ENCODE measurements at places on chromosomes 5 and 9.

- no peak overlapping the region for H3K4me3 ChIP-seq
- peaks cover 7% of the 10 kb centered on the region for H3K36me3 ChIP-seq
- H3K27ac ChIP-seq = no peak overlapping the region
- H3K27me3 ChIP-seq = no peaks in the 10 kb centered on the region
- no peaks in the 10 kb centered on the region for H3K4me1 ChIP-seq
Observed at GRCh38 chr9:123149067-123149466, 115.6 kb downstream of the GPR21 start.

- DNase-seq = no peak
- no peaks in the 10 kb centered on the region for H3K36me3 ChIP-seq
- H3K4me3 ChIP-seq = no peak overlapping the region
- H3K4me1 ChIP-seq = no peaks in the 10 kb centered on the region
- H3K27ac ChIP-seq = no peak overlapping the region
Observed at GRCh38 chr9:124584631-124585030, 77.4 kb upstream of the NR5A1 start.

- DNase-seq = no peak
- H3K36me3 ChIP-seq = no peaks in the 10 kb centered on the region
- peaks cover 47% of the 10 kb centered on the region for H3K27me3 ChIP-seq
- peaks cover 5% of the 10 kb centered on the region for H3K4me1 ChIP-seq
- H3K27ac ChIP-seq = no peak overlapping the region
Observed at GRCh38 chr5:598564-598890, 13.6 kb upstream of the CEP72 start.

GRCh38 chr5:78109891-78110324 lies 184.6 kb downstream of the AP3B1 start:
- no peaks in the 10 kb centered on the region for H3K27me3 ChIP-seq
- no peak for DNase-seq
- no peak overlapping the region for H3K4me3 ChIP-seq
- H3K4me1 ChIP-seq = no peaks in the 10 kb centered on the region

DNA sequence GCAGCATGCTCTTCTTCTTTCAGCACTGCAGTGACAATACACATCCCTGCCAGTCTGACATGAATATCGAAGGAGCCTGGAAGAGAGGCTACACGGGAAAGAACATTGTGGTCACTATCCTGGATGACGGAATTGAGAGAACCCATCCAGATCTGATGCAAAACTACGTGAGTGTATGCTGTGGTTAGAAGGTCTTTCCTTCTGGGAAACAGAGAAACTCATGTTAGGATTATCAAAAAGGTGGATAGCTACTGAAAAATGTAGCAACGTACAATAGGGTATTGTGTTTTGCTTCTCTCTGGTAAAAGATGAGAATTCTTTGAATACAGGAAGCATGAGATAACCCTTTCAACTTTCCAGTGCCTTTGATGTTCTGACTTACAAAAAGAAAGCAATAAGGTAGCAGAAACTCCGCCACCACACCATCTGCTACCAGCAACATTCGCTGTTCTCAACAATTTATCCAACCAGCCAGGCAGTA lies 133.3 kb downstream of the PCSK5 start:
- peaks cover 5% of the 10 kb centered on the region for H3K36me3 ChIP-seq
- peak overlapping the region; percentile 75 for H3K4me3 ChIP-seq

DNA sequence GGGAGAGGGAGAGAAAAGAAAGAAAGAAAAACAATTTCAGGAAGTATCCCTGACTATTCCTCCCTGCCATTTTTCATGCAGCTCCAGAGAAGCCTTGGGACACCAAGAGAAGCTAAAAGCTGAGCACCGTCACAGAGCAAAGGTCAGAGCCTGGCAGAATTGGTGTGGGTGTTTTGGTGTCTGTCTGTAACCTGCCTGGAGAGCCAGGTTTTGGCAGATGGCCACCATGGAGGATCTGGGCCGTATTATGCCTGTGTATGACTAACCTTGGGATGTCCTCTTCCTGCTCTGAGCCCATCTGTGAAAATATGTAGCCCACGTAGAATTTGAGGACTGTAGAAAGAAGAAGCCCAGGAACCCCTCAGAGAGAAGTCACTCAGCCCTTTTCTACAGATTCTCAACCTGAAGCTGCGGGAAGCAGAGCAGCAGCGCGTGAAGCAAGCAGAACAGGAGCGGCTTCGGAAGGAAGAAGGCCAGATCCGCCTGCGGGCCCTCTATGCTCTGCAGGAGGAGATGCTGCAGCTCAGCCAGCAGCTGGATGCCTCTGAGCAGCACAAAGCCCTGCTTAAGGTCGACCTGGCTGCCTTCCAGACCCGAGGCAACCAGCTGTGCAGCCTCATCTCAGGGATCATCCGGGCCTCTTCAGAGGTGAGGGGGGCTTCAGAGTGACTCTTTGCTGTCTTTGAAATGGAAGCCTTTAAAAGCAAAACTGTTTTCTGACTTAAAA lies 18.8 kb downstream of the GLE1 start:
- no peaks in the 10 kb centered on the region for H3K4me1 ChIP-seq
- peaks cover 34% of the 10 kb centered on the region for H3K36me3 ChIP-seq
- H3K4me3 ChIP-seq = no peak overlapping the region
- no peak overlapping the region for H3K27ac ChIP-seq

DNA sequence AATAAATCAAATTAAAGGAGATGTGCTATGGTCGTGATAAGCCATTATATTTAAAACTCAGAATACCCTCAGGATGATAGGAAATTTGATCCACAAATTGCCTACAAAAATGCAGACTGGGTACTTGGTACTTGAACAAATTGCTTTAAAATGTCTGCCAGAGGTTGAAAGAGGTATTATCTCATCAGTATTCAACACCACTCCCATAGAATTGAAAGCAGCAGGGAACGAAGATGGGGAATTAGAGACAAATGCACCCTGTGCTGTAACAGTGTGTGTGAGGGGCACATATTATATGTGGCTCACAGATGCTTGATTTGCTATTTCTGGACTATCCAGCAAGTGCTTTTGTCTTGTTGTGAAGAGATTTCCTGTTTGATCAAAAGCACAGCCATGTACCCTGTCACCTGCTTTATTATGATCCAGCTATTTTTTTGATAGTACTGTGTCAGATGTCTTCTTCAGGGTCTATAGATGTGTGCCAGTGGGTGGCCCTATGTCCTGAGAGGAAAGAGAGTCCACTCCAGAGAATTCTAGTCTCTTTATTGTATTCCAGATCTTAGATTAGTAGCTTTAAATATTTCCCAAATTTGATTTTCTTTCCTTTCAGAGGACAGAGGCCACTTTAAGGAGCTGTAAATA lies 120.1 kb downstream of the XRCC4 start:
- no peak for DNase-seq
- H3K36me3 ChIP-seq = no peaks in the 10 kb centered on the region
- H3K27me3 ChIP-seq = no peaks in the 10 kb centered on the region
- H3K27ac ChIP-seq = no peak overlapping the region

Measured in activated T-helper 1 cell treated with anti-CD3 and anti-CD28 coated beads, Interleukin-12 subunit alpha, Interleukin-12 subunit beta, Interleukin-2, Interleukin-4 antibody, amounts not matched to agents 30 ng/mL and 10 ng/mL and 1 ng/mL, durations not matched to agents 14 hours and 24 hours and 36 hours (primary cell).